ENCODE measurements at places on chromosomes 3 and 15.

- no peak for DNase-seq
Observed at GRCh38 chr15:68232937-68233336, 3.4 kb upstream of the CLN6 start.

GRCh38 chr15:22262613-22263020, 182.3 kb downstream of the OR4M2 start:
- DNase-seq, result no peak

DNA sequence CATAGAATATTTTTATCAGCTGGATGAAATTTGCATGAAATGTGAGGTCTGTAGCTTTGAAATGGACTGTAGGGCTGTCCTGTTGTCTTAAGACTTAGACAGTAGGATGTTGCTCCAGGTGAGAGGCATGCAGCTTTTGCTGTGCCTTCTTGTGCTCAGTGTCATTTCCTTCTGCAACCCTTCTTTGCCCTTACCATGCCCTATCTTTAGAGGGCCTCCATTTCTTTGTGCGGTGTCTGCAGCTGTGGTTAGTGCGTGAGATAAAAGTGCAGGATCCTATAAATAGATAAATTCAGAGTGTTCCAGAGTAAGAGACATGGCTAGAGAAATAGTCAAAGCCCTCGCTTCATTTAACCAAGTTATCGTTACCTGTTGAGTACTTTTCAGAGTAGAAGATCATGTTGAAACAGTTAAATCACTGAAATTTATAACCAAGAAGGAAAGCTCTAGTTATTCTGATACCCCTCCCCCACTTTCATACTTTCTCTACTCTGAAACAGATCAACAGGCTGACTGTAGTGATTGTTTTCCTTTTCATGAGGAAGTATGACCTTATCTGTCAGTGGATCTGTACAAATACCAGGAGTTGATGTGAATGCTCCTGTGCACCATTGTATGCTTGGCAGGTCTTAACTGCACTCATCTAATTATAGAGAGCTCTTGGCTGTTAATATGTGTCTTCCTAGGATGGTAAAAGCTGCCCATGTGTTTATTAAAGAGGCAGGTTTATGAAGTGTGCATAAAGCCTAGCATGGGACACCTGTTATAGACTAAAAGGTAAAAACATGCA, 18.2 kb downstream of the EIF3J start:
- no peak for DNase-seq

- no peak for DNase-seq
Observed at GRCh38 chr3:134598763-134599545, 51.9 kb downstream of the KY start.

GRCh38 chr3:128844502-128844901, 34.9 kb upstream of the ACAD9 start:
- no peak for DNase-seq
